Osteocyte (in vitro differentiated cells): ENCODE measurements at places on chromosomes 5 and 9.

GRCh38 chr9:136012651-136013050 lies 51.5 kb upstream of the UBAC1 start:
- no peak for DNase-seq

GRCh38 chr9:73548201-73548600 lies 396.5 kb downstream of the ANXA1 start:
- no peak for DNase-seq

GRCh38 chr5:35360671-35361070 lies 130.4 kb upstream of the PRLR start:
- DNase-seq: no peak

DNA sequence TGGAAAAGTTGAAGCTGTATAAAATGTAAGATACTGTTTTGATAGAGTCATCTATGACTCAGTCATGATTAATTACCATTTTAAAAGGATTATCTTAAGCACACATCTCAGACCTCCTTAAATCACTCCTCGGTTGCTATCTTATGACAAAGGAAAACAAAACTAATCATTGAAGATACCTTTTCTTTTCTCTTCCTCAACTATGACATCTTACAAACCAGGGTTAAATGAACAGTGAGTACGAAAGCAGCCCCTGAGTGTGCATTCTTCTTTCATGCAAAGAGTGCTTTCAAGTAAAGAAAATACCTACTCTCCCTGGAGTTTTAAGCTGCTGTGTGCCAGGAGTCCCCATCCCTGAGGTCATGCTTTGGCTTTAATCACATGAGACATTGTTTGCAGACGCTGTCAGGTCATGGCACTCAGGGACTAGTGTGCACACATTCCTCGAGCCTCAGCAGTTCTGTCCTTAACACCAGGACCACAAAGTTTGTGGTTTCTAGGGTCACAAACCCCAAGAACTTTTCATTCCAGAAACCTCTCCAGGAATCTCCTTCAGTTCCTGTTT lies 86.7 kb upstream of the ICE1 start:
- DNase-seq: no peak

DNA sequence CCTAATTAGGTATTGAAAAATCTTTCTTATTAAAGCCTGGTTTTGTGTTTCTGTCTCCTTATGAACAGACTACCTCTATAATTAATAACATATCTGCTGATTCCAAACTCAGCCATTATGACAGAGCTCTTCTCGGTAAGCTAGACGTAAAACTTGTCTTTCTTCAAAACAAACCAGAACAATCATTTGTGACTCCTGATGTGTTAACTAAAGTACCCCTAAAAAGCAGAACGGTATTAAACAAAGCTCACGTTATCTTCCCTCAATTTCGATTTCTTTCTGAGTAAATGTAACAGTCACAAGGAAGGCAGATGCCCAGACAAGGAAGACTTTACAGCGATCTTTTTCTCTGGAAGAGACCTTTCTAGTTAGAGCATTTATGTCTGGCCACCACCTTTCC lies 1.8 kb downstream of the SEMA5A start:
- DNase-seq: no peak

DNA sequence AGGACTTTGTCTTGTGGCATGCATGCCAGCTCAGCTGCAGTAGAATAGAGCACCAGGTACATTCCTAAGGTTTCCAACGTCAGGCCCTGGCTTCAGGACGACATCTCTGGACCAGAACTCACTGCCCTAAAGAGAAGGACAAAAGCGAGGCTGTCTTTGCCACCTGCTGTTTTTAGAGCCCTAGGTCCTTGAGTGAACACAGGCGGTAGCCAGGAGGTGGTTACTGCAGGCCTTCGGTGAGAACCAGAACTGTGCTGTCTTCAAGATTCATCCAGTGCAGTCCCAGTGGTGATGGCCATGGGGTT lies 288.9 kb upstream of the CDH18 start:
- DNase-seq: no peak

- DNase-seq: no peak
These were observed 38.6 kb upstream of the GARNL3 start for GRCh38 chr9:127225801-127226625.

- DNase-seq: no peak
These were observed 71.5 kb downstream of the IL6ST start for GRCh38 chr5:55923177-55923771.

GRCh38 chr5:97501965-97502305 lies 318.9 kb upstream of the RIOK2 start:
- no peak for DNase-seq

DNA sequence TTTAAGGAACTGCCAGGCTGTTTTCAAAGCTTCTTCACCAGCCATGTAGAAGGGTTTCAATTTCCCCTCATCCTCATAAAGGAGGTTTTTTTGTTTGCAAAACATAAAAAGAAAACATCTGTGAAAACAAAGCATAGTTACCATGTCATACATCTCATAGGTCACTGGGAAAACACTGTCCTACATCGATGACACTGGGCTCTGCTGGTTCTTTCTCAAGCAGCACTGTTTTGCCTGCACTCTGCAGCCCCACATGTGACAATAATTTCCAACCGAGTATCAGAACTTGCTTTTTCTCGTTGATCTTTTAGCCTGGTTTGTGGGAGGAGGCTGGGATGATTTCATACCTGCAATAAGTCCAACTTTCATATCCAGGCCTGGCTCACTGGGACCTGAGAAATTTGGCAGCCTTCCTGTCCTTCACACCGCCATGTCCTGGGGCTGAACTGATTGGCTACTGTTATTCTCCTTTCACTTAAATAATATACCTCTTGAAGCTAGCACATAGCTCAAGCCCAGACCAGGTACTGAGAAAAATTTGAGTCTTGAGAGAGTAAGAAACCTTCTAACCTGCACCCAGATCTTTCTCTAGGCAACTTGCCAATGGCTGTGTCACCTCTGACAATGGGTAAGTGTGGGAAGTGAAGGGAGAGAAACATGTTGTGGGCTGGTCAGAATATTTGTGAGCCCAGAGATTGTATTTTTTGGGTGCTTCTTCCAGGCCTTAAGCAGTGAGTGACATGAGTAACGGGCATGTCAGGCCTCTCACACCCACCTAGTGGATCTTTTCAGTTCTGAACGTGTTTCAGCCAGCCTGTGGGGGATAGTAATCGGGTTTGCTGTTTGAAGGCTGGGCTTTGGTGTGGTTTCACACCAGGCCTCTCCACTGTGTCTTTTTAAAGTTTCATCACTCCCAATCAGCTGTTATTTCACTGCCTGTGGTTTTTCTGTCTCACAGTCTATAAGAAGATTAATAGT lies 502.8 kb downstream of the NTRK2 start:
- no peak for DNase-seq

GRCh38 chr5:9903801-9904200 lies 273.6 kb upstream of the TAS2R1 start:
- DNase-seq: peak; percentile 82

- DNase-seq: no peak
These were observed 409.5 kb upstream of the GRIA1 start for GRCh38 chr5:153080940-153081339.

- DNase-seq: no peak
These were observed at the start of gene FST for GRCh38 chr5:53480416-53481158. Gene FST (plus strand): TSS chr5:53480629. CDS start chr5:53480792, 163 bp downstream.

DNA sequence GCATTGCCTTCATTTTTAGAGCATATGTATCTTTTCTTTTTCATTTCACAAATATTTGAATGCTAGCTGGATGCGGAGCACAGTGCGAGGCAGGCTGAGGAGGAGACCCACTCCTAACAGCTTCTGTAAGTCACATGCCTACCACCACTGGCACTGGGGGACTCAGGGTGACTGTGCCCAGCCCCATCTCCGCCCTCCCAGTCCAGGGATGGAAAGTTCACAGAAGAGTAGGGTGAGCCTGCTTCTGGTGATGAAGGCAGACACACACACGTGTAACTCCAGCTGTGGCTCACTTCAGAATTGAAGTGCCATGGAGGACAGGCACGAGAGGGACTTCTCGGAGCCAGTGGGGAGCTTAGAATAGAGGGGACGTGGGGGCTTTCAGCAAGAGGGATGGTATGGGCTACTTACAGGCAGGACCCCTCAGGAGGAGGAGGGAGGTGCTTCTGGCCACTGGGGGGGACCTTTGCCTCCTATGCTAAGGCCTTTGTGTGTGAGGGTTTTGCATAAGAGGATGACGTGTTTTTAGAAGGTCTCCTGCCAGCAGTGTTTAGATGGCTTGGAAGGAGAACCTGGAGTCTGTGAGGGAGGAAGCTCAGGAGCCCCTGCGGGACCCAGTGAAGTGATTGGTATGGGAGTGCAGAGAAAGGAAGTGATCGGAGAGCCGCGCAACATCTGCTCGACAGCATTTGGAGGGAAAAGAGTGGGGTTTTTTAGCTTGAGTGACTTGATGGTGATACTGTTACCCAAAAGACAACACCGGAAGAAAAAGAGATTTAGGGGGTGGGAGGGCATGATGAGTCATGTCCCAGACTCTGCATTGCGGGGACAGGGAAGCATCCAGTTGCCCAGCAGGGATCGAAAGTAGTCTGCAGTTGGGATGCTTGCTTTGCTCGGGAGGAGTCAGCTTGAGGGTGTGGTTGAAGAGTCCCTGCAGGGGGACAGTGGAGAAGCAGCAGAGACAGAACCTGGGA lies 163.5 kb upstream of the OTULINL start:
- DNase-seq: no peak

- DNase-seq: no peak
These were observed 35.9 kb downstream of the TGFBR1 start for GRCh38 chr9:99140685-99141314.

DNA sequence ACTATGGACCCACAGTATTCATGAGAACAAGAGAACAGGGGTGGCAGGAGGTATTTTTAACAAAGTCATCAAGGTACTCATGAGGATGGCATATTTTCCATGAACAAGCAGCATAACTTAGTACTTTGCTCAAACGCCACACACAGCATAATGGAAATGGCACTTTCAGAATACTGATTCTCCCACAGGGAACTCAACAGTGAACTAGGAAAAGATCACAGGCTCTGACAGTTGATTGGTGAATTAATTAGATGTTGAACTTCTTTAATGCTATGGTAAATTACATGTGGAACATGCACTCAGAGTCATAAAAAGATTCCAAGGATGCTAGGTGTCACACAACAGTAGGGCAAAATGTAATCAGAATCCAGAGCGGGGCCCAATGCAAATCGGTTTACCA lies 1088.6 kb upstream of the C9orf72 start:
- DNase-seq: no peak

DNA sequence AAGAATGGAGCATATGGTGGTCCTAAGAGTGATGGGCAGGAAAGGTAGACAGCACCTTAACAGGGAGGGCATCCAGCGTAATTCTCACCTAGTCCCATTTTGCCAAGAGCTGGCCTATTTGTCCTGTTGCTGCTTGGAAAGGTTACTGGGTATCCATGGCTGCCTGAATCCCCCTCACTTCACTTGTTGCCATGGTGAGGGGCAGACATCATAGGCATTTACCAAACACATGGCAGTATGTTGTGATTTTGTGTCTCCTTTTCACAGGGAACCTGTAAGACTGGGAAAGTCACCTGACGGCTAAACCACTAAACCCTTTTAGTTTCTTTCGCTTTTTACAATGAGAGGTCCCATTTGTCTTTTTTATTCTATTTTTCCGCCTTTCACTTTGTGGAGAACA lies 227.1 kb downstream of the CD180 start:
- DNase-seq: no peak

GRCh38 chr5:138639326-138639725 lies 64.1 kb upstream of the HSPA9 start:
- no peak for DNase-seq

- no peak for DNase-seq
These were observed 2.0 kb downstream of the GLIPR2 start for GRCh38 chr9:36138496-36138895.

DNA sequence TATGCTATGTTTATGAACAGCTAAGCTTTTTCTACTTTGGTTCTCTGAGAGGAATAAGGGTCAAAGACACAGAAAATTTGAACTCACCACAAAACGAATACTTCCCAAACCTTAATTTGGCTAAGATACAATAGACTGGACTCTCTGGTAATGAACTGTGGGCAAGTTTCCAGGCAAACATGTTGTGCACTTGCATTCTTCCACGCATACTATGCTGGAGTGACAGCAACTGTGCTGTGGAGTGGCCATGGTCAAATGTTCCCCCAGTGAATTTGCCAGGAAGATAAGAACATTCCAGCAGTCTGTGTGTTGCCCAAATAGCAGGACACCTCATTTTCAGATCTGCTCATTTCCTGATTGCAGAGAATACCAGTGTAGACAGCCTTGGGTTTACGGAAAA lies 275.3 kb upstream of the IL12B start:
- DNase-seq: no peak

- DNase-seq: no peak
These were observed 17.3 kb upstream of the TNIP1 start for GRCh38 chr5:151097820-151098767.

DNA sequence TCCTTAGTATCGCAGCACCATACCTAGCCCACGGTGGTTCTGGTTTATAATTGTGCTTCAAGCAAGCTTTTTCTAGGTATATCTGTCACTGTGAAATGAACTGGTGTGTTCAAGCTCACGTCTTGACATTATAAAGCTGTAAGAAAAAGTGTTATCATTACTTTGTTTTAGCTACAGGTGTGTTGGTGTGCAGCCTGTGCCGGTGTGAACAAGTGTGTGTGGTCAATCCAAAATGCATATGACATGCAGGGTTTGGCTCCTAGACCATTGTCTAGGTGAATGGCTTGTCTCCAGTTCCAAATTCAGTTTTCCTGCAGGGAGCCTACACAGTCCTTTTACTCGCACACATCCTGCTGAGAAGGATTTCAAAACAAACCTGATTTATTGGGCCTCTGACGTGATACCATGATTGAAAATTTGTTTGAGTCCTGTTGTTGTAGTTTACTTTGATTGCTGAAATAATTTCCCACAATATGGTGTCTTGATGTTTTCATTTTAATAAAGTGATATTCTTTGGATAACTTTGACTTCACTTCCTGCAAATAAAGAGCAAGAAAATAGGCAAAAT lies 3.7 kb downstream of the LSM11 start:
- DNase-seq: no peak

- no peak for DNase-seq
These were observed 26.9 kb upstream of the GALNT10 start for GRCh38 chr5:154163327-154164248.

DNA sequence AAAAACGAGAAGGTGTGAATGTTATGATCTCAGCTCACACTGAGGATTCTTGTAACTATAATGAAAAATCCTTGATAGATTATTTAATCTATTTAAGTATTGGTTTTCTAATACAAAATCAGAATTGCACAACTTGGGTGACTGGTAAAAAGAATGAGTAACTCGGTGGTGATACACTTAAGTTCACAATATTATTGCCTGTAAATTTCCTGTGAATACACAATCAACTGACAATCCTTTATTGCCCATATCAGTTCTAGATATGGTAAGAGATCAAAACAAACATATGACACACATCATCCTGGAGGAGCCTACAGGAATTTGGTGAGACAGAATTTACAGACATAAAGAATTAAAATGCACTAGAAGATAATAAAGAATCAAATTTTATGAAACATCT lies 14.1 kb upstream of the LURAP1L start:
- no peak for DNase-seq

- no peak for DNase-seq
These were observed 230.6 kb downstream of the EBF1 start for GRCh38 chr5:158869092-158869491.

DNA sequence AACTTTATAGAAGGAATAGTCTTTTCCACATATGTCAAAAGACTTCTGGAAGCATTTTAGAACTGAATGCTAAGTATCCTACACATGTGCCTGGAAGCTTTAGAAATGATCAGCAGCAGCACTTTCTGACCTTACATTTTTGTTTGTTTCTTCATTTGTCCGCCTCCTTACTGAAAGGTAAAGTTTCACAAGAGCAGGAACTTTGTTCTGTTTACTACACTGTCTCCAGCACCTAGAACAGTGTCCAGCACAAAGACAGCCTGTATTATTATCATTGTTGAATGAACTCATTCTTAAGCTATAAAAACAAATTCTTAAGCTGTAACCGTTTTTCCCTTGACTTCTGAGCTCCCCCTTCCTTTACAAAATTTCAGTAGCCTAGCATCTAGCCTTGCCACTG lies 14.8 kb downstream of the PIP5K1B start:
- DNase-seq: no peak
